ENCODE measurements at places on chromosomes 16 and 17.
A peak's percentile ranks its signal among the peaks of the same experiment; 100 is the strongest.

GRCh38 chr17:80169784-80170500 lies at the start of gene CARD14:
TSS of gene CARD14 (plus strand) at chr17:80170030. CDS start at chr17:80181439, 11,409 bp downstream.
- no peak for DNase-seq

GRCh38 chr16:1094124-1094479 lies 1.9 kb downstream of the C1QTNF8 start:
- no peak for DNase-seq

DNA sequence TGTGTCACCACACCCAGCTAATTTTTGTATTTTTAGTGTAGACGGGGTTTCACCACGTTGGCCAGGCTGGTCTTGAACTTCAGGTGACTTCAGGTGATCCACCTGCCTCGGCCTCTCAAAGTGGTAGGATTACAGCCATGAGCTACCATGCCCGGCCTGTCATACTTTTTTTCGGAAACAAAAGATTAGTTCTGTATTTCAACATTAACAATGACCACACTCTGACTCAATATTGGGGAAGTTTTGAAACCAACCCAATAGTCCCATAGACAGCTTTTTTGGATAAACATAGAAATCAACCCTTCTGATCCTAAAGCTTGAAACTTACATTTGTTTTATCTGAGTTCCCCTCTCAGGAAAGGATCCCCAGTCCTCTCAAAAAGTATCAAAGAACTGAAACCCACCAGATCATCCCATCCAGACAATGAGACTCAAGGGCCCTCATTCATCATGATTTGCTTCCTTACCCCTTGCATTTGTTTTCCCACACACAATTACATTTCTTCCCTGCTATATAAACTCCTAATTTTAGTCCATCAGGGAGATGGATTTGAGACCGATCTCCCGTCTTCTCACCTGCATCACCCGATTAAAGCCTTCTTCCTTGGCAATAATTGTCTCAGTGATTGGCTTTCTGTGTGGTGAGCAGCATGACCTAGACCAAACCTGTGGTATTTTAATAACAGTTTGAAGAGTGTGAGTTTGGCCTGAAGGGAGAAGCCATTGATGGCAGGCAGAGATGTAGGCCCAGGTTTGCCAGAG lies 7.2 kb upstream of the AGRP start:
- DNase-seq, result peak; percentile 79

DNA sequence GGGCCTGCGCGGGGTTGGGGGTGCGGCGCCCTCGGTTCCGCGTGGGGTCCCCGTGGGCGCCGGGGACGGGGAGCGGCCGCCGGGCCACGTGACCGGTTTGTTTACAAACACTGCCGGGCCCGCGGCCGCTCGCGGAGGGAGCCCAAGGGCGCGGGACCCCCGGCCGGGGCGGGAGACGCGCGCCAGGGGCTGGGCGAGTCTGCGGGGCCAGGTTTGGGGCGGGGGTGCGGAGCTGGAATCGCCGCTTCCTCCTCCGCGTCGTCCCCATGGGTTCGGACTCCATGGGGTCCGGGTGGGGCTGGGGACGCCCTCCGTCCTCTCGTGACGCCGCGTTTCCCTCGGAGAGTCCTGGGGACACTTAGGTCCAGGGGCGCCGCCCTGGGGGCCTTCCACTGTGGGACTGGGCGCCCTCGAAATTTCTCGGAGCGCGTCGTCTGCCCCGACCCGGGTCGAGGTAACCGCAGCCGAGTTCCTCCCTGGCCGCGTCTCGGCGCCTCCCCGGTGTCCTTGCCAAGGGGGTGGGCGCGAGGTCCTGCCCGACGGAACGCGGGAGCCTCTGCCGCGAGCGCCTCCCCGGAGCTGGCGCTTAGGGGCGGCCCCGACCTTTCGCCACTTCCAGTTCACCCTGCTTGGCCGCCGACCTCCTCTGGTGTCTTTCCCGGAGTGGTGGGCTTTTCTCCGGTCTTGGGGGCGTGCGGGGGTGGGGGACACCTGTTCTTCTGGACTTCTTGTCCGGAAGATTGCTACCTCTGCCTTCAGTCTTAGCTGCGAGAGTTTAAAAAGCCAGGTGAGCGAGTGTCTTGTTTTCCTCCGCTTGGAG lies 684 bp downstream of the YPEL2 start:
- peak; percentile 18 for DNase-seq

GRCh38 chr16:1630450-1631213 lies 18.5 kb downstream of the CRAMP1 start:
- no peak for DNase-seq

DNA sequence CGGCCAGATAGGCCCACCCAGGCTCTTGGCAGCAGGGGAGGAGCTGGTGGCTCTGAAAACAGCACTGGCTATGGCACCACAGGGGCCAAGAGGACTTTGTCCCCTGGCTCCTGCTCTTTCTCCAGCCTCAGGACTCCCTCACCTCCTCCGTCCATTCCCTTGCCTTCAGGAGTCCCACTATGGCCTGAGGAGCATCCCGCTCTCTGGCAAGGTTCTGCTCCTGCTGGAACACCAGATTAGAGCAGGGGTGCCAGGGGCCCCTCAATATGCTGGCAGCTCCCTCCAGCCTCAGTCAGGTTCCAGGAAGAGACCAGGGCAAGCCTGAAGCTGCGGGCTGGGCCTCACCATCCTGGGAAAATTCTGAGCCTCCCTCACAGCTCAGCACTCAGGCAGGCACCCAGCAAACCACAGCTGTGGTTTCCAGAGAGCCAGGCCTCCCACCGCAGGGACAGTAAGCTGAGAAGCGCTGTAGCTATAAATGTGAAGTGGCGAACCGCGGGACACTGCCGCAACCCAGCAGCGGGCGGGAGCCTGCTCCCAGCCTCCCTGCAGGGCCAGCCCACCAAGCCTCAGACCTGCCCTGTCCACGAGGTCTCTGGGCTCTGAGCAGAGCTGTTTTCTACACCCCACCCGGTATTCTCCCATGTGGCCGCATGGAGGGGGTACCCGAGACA lies 25.7 kb downstream of the C17orf100 start:
- no peak for DNase-seq

DNA sequence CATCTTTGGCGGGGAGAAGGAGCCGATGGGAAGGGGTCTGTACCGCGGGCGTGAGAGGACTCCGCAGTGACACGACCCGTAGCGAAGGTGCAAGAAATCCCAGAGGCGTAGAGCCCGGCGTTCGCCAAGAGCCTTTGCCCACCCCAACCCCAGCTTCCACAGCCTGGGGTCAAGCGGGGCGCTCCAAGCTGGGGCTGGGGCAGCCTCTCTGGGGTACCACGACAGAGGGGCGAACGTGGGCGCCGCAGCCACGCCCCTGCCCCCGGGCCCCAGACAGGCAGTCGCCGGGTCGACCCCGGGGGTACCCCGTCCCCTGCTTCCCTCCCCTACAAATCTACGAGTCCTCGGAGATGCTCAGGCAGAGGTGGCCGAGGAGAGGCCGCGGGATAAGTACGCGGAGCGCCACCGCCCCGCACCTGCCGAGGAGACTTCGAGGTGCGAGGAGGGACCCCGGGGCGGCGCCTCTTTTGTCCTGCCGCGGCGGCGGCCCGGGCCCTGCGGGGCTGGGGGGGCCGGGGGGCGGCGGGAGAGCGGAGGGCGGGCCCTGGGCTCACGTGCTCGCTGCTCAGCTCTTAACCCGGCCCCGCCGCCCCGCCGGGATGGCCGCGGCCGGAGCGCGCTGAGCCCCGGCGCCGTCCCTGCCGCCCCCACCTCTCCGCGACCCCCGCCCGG lies at the start of gene ADAM11:
Gene ADAM11, plus strand, starts transcription at position 575 of the 672 bp plus-strand sequence. CDS start 212 bp downstream, outside the sequence.
- DNase-seq, result no peak

DNA sequence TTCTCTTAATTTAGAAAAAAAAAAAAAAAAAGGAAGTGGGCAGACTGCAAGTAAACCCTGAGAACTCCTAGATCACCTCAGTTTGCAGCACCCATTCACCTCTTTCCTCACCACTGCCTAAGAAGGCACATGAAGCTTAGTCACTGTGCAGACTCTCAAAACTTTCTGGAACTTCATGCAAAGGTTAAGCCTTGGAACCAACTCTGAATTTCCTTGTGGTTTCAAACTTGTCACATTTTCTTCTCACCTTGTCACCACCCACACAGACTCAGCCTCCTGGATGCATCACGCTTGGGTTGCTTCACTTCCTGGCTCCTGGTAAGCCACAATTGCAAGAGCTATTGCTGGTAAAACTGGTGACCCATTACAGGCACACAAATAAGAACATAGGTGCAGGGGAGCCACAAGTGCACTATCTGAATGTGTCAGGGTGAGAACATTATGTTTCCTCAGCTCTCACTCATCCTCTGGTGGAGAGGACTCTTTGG lies 15.0 kb upstream of the CPD start:
- peak; percentile 60 for DNase-seq

GRCh38 chr17:44976206-44976605 lies 8.1 kb upstream of the C1QL1 start:
- no peak for DNase-seq

GRCh38 chr17:60392845-60393702 lies 1.1 kb upstream of the USP32 start:
- peak; percentile 69 for DNase-seq

DNA sequence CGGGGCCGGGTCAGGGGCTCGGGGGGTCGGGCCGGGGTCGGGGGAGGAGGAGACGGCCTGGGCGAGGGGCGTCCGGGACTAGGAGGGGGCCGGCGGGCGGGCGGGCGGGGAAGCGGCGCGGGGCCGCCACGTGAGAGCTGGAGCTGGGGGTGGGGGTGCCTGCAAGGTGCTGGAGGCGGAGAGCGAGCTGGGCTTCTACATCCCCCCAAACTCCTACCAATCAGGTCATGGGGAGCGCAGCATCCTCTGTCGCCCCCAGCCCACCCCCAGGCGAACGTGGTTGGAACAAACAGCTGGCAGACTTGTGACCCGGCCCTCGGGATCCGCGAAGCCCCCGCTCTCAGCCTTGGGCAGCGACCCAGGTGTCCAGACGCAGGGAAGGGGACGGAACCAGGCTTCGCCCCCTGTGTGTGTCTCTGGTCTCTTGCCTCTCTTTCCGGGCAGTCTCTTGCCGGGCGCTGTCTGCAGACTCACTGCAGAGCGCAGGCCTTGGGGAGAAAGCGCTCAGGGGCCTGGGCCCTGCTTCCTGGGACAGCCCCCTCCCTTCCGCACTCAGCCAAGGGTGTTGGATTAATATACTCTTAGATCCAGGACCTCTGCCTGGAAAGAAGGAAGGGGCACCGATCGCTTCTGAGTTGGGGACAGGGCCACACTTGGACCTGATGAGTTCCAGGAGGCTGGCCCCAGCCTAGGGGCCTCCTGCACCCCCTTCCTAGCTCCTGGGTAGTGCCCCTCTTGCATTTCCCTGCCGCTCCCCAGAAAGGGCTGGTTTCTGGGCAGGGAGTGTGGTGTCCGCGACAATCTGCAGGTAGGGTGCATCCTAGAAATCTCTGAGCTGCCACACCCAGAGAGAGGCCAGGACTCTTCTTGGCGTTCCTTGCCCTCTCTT lies 722 bp downstream of the RASL10B start:
- DNase-seq, result no peak

DNA sequence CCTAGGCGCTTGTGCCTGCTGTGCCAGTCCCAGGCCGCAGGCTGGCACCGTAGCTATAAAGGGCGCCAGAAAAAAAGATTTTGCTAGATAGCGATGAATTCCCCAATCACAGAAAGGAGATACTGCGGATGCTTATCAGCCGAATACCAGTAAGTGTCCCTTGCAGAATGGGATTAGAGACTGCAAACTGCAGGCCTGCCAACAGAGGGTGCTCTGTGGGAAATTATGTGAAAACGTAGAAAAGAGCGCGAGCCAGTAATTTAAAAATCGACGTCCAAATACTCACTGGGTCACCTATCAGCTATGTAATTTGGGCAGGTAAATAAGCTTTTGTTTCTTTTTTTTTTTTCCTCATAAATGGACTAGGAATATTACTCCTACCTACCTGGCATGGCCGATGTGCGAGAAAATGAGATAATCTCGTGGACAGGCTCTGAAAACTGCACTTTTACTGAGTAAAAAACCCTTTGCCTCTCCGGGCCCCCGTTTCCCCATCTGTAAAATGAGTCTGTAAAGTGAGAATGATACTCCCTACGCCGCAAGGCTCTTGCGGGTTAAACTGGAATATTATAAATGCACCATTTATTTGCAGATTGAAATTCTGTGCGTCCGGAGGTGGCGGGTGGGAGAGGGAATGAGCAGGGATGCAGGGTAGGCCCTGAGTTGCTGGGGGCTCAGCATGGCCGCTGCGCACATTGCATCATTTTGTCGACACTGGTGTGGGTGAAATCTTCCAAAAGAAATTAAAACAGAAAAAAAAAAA lies 1.2 kb upstream of the COG1 start:
- DNase-seq, result peak; percentile 72

DNA sequence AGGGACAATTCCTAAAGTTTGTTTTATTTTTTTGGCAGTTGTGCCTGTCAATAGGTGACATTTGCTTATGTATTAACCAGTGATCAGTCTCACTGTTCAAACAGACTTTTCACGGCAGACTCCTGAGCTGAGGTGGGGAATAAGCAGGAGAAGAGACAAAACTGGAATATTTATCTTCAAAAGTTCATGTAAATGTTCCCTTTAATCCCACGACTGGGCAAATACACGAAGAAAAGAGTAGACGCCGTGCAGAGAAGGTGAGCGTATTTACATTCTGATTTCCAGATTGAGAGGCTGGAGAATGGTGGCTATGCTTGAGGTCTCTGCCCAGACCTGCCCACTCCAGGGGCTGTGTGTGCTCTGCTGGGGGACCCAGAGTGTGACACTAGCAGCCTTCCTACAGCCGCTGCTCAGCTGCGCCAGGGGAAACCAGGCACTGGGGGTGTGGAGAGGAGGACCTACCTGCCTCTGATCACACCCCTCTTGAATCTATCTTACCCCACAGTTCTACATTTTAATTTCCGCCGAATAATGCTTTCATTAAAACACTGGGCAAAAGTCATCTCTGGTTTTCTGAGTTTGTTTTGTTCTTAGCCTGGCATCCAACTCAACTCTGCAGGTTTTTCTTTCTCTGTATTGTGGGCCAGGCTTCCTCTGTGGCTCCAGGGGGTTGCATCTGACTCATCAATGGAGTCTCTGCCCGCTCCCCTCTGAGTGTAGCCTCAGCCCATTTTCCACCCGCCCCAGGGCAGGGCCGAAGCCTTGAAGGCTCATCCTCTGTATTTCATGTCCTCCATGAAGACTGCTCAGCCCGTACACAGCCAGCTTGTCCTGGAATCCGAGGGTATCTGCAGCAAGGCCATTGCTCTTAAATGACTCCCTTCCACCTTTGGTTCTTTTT lies 237.1 kb downstream of the NTN1 start:
- no peak for DNase-seq

DNA sequence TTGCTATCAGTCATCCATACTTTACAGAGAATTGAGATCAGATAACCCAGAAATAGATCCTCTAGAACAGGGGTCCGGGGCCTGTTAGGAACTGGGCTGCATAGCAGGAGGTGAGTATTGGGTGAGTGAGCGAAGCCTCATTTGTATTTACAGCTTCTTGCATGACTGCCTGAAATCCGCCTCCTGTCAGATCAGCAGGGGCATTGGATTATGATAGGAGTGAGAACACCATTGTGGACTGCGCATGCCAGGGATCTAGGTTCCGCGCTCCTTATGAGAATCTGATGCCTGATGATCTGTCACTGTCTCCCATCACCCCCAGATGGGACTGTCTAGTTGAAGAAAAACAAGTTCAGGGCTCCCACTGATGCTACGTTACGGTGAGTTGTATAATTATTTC lies 13.0 kb upstream of the SCIMP start:
- no peak for DNase-seq

- no peak for DNase-seq
Measured at GRCh38 chr16:66950971-66951790, 9.9 kb upstream of the CES3 start.
